ENCODE measurements at places on chromosomes 11 and 22.

DNA sequence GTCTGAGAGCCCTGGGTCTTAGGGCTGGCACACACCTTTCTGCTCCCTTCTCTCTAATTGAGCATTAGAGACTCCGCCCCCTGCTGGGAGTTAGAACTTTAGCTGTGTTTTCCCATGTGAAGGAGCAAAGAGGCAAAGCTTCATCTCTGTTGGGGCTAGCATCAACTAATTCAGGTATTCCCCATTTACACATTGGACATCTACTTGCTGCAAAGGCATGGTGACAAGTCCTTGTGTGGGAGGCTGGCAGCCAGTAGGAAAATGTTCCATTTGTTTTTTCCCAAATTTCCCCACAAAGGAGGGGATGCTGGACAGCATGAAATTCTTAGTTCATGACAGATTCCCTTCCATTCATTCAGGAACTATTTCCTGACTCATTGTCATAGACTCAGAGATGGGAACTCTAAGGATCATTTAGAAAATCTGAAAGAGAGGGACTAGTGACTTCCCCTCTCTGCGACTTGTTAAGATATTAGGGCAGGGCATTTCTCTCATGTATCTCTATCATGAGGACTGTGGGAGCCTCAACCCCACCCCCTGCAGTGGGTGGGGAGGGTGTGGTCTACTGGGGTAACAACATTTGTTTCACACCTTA lies 3.6 kb downstream of the CD44 start:
- no peak for DNase-seq

DNA sequence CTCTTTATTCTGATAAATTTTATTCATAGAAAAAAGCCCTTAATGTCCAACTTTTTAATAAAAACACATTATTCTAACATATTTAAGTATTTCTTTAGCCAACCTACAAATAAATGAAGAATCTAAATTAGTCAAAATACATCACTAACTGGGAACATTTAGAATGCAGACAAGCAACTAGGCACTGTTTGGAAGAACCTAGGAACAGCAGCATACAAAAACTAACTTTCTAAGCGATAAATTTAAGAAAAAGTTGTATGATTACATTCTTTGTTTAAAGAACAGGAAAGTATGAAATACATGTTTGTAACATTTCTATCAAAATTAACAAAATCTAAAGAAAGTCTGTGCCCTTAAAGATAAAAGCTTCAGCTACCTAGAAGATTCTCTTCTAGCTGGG lies 35.3 kb downstream of the PI4KA start:
- DNase-seq = no peak

- no peak for DNase-seq
These were observed 8.3 kb downstream of the SRSF8 start for GRCh38 chr11:95074792-95075563.

DNA sequence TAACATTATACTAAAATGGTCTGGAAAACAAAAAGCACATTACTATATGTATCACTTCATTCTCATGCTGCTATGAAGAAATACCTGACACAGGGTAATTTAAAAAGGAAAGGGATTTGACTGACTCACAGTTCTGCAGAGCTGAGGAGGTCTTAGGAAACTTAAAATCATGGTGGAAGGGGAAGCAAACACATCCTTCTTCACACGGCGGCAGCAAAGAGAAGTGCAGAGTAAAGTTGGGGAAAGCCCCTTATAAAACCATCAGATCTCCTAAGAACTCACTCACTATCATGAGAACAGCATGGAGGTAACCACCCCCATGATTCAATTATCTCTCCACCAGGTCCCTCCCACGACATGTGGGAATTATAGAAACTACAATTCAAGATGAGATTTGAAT lies 60.0 kb downstream of the FAM181B start:
- DNase-seq = no peak

DNA sequence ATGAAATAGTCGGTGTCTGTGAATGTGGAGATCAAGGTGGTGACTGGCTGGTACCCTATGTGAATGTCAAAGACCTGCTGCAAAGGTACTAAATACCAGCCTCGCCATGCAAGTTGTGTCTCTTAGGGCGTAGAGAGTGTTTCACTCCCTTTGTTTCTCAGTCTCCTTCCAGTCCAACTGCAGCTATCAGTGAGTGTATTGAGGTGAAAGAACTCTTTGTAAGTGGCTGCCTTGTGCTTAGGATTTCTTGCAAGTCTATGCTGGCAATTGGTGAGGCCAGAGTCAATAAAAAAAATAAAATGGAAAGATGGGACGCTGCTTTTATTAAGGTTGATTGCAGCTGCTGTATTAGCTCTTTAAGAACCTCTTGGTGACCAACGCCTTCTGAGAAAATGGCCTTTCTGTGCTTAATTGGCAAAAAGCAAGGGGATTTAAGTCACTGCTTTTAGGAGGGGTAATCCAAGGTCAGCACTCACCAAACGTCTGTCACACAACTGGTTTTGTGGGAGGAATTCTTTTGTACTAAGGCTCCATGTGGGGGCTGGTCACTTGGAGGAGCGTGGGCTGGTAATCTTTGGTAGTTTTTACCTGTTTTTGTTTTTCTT lies 95.1 kb downstream of the PARVA start:
- DNase-seq = no peak

DNA sequence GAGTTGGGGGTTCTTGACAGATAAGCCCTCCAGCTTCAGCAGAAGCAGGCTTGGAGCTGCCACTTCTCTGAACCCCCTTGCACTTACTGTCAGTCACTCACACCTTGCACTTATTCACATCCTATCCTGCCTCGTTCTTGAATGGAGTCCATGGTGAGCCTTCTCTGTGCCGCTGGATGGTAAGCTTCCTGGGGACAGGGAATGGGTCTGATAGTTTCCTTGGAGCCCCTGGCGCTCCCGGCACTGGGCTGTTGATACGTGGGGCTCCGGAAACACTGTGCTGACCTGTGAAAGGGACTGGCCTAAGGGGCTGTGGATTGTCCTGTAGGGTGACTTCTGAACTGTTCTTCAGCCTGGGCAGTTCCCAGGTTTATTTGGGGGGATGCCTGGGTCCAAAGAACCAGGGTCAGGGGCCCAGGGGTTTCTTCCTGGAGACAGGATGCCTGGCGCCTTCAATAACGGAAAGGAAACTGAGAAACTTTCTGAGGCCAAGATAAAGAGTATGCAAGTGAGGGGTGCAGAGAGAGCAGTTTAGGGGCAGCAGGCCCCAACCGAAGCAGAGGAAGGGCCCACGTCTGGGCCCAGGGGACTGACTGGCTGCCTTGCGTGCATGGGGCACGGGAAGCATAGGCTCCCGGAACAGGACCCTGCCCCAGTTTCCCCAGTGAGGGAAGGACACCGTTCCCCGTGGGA lies 709 bp upstream of the ST3GAL4 start:
- peak; percentile 35 for DNase-seq

DNA sequence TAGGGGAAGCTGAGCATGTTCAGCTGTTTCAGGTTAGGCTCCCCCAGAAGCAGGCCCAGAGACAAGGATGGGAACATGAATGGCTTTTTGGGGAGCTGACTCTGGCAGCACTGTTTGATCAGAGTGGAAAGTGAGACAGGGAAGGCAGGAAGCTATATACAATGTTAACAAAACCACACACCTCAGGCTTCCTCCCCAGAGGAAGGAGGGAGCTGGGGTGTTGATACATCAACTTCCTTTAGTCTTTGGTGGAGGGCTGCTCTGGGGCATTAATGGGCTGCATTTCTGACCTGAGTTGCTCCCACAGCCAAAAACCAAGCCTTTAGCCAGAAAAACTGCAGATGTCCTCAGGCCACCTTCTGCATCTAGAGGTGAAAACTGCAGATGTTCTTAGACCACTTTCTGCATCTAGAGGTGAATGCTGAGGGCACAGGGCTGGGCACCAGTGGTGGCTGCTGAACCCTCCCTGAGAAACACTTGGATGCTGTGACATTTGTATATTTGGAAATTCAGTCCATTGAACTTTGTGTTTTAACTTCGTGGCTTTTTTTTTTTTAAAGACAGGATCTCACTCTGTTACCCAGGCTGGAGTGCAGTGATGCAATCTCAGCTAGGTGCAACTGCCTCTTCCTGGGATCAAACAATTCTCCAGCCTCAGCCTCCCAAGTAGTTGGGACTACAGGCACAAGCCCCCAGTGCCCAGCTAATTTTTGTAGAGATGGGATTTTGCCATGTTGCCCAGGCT lies 49.9 kb downstream of the KIAA1671 start:
- DNase-seq = no peak

GRCh38 chr11:9639985-9640384 lies 23.9 kb upstream of the SWAP70 start:
- no peak for DNase-seq

DNA sequence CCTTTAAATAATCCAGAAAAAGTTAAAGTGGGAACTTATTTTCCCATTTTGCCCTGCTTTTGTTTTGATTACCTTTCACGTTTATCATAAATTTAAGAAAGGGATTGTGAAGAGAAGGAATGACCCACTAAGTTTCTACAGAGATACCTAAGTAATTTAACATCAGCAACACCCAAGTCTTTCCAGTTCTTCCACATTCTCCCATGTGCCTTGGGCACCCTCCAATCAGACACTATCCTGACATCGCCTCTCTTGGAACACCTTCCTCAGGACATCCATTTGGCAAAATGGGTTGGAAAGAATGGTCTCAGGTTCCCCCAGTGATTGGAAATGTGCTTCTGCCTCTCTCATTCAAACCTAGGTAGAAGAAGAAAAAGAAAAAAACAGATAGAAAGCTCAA lies 6.3 kb downstream of the BBOX1 start:
- DNase-seq = no peak

DNA sequence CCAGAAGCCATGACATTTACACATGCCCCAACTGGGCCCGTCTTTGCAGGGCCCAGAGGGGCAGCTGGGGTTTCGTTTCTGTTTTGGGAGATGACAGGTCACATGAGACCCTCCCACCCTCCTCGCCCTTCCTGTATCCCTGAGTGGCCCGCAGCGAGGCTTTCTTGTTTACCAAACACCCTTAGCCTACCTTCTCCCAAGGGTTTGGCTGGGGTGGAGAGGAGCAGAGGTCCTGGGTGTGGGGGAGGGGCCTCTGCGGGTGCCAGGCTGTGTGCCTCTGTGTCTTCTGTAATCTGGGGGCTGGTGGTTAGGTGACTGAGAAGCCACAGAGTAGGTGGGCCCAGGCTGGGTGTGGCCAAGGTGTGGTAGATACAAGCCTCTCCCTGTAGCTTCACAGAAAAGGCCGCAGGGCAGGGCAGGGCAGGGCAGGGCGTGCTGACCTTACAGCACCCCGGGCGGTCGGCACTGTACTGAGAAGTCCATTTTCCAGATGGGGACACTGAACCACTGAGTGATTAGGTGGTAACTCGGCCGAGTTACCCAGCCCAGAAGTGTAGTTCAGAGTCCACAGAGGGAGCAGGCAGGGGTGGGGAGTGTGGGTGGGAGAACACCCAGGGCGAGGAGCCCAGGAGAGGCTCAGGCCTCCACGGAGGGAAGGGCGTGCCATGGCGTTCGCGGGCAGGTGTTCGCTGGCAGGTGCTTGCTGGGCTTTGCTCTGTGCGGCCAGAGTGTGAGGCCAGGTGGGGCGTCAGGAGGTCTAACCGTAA lies 8.7 kb downstream of the PRR5 start:
- DNase-seq = peak; percentile 67
